ENCODE measurements at places on chromosomes 11 and 22. TPM values are rescaled to one million over a fixed set of nuclear protein-coding genes. Genes with fewer than 3 reads are reported as not detected.

Gene STK33
- 25.8 TPM for total RNA-seq

Gene LDHAL6A
- total RNA-seq = not detected

Gene IGF2
- 75.0 TPM for total RNA-seq

GRCh38 chr11:68130121-68130520, 8.9 kb upstream of the CHKA start:
- DNase-seq = no peak

DNA sequence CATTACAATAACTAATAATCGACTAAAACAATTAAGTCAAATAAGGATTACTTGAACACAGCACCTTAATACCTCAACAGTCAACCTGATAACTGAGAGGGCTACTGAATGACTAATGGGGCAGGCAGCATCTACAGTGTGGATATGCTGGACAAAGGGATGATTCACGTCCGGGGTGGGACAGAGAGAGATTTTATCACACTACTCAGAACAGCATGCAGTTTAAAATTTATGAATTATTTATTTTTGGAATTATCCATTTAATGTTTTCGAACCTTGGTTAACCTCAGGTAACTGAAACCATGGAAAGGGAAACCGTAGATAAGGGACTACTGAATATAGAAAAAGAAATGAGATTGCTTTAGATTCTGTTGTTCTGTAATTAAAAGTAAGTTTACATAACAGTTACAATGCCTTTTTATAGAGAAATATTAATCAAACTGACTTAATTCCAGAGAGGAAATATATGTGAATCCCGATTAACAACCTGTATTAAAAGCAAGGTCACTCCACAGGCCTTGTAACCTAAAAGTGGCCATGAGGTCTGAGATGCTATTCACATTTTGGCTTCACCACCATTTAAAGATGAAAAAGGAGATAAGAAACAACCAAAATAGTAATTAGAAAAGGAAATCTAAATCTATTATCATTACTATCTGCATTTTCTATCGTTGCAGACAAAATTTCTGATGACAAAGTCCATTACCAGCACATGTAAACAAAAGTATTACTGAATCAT, 119.0 kb upstream of the TP53AIP1 start:
- DNase-seq = no peak

All from left ventricle myocardium inferior (tissue), 1 donor.